Activated naive CD4-positive, alpha-beta T cell treated with anti-CD3 and anti-CD28 coated beads for 36 hours (primary cell): ENCODE measurements at places on chromosomes 11 and 22.

GRCh38 chr11:69297787-69298266 is 3.9 kb downstream of the MYEOV start:
- peak; percentile 25 for DNase-seq

GRCh38 chr11:80338231-80338630 is 897.4 kb upstream of the TENM4 start:
- no peak for DNase-seq

- no peak for DNase-seq
Observed at GRCh38 chr11:81112718-81113117, 1620.9 kb downstream of the FAM181B start.

DNA sequence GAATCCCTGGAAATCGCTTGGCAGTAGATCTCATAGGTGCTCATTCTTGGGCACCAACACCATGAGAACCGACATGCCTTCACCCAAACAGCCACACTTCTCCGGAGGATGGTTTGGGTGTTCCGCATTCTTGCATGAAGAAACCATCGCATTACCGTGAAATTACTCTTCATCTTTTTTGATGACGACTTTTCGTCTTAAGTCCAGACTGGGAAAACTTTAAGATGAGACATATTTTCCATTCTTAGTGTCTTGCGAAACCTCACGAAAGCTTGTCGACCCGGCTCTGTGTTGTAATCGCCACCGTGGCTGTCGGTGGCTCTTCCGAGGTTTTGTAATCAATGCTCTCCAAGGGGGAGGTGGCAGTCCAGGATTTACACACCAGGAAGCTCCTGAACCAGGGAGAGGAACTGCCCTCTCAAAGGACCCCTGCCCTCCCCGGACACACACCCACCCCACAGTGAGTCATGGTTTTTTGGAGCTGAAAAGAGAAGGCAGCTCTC is 1.7 kb downstream of the TOM1 start:
- DNase-seq: no peak

DNA sequence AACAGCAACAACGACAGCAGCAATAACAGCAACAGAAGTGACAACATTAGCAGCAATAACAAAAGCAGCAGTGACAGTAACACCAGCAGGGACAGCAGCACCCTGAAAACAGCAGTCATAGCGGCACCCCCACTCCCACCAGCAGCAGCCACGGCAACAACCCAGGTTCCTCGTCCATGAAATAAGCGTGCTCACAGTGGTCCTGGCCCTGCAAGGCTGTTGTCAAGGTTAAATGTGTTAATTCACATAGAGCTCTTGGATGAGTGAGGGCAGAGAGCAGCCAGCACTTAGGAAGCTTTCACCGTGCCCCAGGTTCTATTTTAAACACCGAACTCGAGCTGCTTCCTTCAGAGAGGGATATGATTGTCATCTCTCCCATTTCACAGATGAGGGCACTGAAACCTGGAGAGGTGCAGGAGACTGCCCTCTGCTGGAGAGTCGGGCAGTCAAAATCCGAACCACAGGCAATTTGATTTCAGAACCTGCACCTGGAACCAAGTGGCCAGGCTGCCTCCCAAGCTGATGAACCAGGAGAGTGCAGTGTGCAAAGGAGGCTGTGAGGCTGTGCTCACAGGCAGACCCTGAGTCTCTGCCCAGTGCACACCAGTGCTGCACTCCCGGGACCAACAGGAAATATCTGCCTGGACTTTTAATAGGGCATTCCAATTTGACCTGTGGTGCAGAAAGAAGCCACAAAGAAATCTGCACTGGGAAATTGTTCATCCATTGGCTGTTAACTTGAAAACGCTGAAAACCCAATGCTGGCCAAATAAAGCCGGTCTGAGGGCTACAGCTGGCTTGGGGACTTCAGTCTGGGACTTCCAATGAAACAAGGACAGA is 22.9 kb upstream of the FGF3 start:
- peak; percentile 46 for DNase-seq

DNA sequence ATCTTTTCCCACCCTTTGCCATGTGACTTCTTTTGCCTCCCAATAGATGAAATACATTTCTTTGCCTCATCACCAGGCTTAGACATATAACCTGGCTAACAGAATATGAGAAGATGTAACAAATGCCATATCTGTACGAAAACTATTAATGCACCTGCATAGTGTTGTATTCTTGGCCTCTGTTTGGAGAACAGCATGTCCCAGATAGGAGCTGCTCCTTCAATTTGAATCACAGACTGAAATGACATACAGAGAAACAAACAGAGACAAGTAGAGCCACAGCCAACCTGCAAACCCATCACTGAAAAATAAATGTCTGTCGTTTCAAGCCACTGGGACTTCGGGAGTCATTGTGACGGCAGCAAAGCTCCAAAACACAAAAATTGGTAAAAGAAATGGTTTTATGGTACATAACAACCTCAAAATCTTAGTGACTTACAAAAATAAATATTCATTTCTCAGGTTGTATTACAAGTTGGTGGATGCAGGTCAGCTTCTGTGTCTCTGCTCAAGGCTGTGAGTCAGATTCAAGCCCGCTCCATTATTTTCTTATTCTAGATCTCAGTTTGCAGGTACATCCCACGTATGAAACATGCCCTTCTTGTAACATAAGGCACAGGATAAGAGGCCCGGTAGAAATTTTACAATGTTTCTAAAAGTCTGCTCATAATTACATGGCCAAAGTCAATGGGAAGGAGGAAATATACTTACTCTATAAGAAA is 171.3 kb upstream of the SOX6 start:
- DNase-seq: no peak

- DNase-seq: peak; percentile 36
Observed at GRCh38 chr22:18023509-18024275, 669 bp downstream of the MICAL3 start.

DNA sequence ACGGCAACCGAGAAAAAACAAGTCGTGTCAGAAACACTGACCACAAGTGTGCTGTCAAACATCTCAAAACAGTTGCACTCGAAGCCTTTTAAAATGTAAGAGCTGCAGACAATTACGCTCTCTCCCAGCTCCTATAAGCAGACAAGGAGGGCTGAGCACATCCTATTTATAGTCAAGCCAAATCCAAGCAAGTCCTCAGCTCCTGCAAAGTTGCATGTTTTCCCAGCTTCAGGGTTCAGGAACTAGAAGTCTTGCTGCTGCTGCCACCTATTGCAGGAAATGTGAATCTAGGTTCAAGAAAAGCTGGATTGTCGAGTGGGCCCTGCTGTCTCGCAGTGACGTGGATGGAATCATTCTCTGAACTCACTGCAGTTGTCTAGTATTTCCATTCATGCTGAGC is 15.5 kb downstream of the EFCAB6 start:
- no peak for DNase-seq

GRCh38 chr11:304061-304506 is 3.5 kb upstream of the IFITM2 start:
- DNase-seq: no peak

DNA sequence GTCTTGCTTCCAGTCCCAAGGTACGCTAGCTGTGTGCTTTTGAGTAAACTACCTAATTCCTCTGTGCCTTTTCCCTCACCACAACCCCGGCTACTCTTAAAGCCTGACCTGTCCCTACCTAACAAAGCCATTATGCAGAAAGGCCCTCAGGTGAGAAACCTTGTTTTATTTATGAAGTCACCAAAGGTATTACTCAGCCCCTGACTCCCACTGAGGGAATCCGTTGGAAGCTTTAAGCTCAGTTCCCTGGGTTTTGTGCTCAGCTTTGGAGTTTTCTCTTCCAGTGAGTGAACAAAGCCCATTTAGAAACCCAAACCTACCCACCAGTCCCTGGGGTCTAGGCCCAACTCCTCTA is 90.9 kb downstream of the APIP start:
- no peak for DNase-seq

GRCh38 chr22:49913026-49913425 is 5.2 kb downstream of the ALG12 start:
- DNase-seq: no peak

- DNase-seq: no peak
Observed at GRCh38 chr22:35292786-35293185, 6.9 kb upstream of the TOM1 start.

- no peak for DNase-seq
Observed at GRCh38 chr11:82843057-82843795, 57.0 kb downstream of the PRCP start.

- no peak for DNase-seq
Observed at GRCh38 chr11:70756756-70757155, 358.4 kb downstream of the CTTN start.

DNA sequence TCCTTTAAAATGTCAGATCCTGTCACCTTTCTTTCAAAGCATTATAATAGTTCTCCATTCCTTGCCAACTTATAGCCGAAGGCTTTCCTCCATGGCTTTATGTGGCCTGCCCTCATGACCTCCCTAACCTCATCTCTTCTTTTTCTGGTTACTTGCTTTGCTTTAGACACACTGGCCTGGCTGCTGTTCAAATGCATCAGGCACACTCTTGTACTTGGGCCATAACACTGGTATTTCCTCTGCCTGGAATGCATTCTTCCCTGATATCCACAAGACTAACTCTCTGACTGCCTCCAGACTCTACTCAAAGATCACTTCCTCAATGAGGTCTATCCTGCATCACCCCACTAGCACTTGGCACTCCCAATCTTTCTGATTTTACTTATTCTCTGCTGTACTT is 710.3 kb downstream of the KCNA4 start:
- no peak for DNase-seq

GRCh38 chr11:119858288-119858687 is 129.3 kb upstream of the NECTIN1 start:
- no peak for DNase-seq

DNA sequence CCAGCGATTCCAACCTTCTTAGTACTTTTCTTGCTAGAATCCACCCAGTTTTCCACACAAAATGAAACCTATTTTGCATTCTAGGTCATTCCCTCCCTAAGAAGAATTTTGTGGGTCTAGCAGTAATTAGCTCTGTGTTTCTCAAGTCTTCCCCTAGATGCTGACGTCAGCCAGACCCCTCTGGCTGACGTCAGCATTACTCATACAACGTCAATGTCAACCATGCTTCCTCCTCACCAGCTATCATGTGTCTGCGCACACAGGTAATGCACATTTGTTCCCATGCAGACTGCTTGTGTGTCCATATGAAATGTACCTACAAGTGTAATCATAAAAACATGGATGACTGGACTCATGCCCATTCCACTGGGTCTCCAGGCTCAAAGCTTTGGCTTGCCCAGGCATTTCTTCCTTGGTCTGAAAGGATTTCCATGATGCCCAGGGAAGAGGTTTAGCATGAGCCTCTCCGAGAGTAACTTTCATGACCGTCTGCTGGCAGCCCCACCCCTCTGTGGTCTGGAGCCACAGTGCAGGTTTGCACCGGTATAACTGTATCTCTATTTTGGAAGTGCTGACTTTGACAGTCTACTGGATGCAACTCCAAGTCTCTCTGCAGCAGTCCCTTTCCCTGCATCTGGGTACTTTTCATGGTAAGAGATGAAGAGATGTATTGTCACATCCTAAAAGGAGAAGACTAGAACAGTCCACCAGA is 58.6 kb downstream of the DSCAML1 start:
- DNase-seq: no peak

DNA sequence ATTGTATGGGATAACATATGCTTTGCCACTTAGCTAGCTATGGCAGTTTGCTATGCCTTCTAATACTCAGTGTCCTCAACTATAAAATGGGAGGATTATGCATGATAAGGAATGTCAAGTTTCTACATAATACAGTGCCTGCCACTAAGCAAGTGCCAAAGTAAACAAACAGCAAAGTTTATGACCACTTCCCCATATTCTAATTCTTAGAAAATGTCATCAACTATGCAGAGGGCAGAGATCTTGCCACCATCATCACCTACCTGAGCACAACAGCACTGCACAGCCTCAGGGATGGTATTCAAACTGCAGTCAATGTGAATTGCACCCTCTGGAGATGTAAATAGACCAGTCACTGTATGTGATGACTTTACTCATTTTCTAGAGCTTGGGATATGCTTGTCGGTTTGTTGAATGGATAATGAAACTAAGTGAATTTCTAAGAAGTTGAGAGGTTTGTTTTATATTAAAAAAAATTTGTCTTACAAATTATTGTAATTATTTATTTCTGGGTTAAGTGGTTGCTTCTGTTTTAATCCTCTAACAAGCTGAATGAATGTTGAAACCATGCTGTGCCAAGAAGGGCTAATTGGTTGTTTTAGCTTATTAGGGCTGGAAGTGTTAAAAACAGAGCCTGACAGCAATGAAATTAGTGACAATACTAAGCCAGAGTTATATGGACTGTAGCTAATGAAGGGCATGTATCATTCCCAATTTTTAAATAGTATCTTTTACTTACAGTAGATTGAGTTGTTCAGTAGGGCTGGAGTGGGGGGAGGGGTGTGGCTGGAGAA is 398.4 kb downstream of the CNTN5 start:
- no peak for DNase-seq

DNA sequence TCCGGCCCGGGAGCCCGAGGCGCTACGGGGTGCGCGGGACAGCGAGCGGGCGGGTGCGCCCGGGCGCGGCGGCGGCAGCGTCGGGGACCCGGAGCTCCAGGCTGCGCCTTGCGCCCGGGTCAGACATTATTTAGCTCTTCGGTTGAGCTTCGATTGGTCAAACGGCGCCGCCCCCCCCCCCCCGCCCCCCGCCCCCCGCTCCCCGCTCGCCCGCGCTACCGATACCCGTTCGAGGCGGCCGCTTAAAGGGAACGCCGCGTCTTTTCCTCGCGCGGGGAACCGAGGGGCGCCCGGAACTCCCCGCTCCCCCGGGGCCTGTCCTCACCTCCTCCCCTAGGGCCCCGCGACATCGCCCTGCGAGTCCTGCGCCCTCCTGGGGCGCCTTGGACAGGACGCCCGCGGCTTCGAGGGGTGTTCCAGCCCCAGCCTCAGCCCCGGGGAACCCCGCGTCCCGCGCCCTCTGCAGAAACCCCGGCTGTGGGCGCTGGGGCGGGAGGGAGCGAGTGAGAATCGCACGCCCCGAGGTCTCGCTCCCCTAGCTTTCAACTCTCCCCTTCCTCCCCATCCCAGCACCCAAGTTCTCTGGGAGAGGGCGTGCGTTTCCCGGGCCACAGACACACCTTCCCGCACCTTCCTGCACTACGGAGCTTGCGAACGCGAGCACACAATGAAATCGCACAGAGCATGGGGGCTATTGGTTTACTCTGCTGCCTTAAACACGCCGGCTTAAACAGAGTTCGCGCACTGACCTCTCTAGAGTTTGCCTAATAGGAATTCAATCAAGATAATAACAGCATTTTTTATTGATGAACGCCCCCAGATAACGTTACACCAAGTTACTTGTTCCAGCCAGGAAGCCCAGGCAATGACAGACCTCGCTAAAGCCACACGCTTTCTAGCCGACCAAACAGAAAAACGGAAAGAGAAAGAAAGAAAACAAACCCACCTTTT is at the start of gene BDNF:
BDNF (minus strand) TSS at position 105 of the 951 bp plus-strand sequence. CDS start 41,891 bp downstream, outside the sequence.
- DNase-seq: no peak

DNA sequence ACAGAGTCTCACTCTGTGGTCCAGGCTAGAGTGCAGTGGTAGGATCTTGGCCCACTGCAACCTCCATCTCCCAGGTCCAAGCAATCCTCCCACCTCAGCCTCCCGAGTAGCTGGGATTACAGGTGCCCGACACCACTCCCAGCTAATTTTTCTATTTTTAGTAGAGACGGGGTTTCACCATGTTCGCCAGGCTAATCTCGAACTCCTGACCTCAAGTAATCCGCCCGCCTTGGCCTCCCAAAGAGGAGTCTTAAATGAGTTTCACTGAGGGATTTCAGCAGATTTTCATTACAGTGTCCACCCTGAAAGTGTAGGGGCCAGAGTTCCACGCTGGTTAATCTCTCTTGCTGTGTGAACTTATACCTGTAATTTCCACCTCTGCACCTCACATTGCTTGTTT is 412 bp upstream of the RPS3 start:
- no peak for DNase-seq

- DNase-seq: no peak
Observed at GRCh38 chr22:39396797-39397195, 2.8 kb upstream of the TAB1 start.

- peak; percentile 30 for DNase-seq
Observed at GRCh38 chr11:43574949-43575912, 105.3 kb upstream of the HSD17B12 start.
